Coronary artery (tissue), 2 donors: ENCODE measurements at places on chromosomes 11 and 22.

- DNase-seq: no peak
These were observed 17.6 kb downstream of the VSTM5 start for GRCh38 chr11:93832780-93833179.

DNA sequence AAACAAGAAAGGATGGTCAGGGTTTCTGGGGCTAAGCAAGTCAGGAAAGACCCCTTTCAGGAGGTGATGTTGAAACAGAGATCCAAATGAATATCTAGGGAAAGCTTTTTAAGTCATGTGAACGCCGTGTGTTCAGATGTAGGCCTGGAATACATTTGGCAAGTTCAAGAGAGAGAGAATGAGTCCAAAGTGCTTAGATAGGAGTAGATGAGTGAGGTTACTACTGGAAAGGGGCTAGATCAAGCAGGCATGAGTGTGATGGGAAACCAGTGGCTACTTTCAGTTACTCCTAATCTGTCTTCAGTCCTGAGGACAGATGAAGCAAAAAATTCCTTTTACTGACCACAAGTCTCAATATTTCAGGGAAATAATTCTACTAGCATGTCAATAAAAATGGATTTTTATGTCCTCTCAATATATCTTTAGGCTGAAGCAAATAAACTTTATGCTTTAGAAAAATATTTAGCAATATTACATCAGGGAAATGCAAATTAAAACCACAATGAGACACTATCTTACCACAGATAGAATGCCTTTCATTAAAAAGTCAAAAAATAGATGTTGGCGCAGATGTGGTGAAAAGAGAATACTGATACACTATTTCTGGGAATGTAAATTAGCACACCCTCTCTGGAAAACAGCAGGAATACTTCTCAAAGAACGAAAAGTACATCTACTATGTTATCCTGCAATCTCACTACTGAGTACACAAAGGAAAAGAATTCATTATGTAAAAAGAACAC is 1085.0 kb upstream of the TENM4 start:
- no peak for DNase-seq

- no peak for DNase-seq
These were observed 1243.9 kb downstream of the LRRC4C start for GRCh38 chr11:40215556-40215955.

- DNase-seq: no peak
These were observed 112.1 kb downstream of the PAX6 start for GRCh38 chr11:31699066-31699465.

GRCh38 chr11:12599408-12600143 is 74.6 kb upstream of the TEAD1 start:
- DNase-seq: no peak

- DNase-seq: no peak
These were observed 27.3 kb downstream of the CTR9 start for GRCh38 chr11:10778217-10778970.

GRCh38 chr11:15882876-15883454 is 473.4 kb downstream of the SOX6 start:
- no peak for DNase-seq

- DNase-seq: peak; percentile 93
These were observed 114.1 kb downstream of the MICAL2 start for GRCh38 chr11:12224537-12224893.

- DNase-seq: no peak
These were observed 521.3 kb upstream of the CHORDC1 start for GRCh38 chr11:90744169-90744568.

DNA sequence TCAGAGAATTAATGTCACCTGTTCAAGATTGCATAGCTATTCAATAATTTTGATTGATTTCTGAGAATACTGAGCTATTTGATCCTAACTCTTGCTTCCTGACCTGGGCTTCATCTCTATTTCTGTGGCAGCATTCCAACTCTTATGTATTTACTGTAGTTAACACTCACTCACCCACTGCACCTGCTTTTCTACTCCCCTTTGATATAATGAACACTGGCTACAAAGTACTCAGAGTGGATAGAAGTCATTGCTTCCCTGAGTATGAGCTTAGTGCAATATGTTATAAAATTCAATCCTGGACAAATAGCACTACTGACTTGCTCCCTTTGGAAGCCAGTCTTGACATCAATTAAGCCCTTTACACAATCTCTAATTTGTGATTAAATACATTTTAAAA is 117.2 kb downstream of the APIP start:
- DNase-seq: no peak

DNA sequence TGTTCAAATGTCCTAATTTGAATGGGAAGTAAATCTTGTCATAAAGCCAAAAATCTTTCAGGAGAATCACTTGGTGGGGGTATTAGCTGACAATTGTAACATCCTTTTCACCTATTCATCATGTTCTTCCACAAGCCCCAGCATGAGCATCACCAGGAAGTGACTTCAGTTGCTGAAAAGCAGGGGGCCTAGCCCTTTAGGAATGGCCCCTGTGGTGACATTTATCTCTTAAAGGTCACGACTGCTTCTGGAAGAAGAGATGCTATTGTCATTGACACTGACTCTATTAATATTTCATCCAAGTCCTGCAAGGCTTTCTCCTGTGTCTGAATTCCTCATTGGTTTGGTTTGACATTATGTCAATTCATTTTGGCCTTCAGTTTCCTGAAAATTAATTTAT is 92.6 kb downstream of the OR5AK2 start:
- no peak for DNase-seq

DNA sequence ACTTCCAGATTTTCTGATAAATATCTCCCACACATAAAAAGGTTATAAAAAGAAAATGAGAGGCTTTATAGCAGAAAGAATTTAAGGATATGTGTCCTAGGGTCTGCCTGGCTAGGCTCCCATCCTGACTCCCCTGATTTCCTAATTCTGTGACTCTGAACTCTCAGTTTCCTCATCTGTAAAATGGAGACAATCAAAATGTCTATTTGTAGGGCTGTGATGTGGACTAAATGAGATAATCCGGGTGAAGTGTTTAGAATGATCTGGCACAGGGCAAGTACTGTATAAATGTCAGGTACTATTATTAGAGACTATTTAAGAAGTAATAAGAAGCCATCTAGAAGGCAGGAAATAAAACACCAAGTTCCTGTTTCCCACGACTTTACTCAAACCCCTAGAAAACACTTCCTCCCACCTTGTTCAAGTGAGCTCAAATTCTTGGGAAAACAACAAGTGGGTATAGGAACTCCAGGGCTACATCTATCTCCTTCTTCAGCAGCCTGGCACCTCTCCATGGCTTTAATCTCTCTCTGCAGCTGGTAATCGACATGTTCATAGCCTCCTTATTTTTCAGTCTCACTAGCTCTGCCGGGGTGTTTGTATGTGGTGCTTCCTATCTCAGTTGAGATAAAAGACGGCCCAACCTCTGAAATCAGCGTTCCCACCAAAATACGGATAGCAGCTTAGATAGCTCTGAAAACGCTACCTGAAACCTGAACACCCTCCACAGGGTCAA is 6.7 kb downstream of the ASCC2 start:
- no peak for DNase-seq

GRCh38 chr11:76155500-76156227 is 50.6 kb downstream of the WNT11 start:
- no peak for DNase-seq

GRCh38 chr11:72305891-72306585 is 62.1 kb upstream of the PHOX2A start:
- DNase-seq: no peak

DNA sequence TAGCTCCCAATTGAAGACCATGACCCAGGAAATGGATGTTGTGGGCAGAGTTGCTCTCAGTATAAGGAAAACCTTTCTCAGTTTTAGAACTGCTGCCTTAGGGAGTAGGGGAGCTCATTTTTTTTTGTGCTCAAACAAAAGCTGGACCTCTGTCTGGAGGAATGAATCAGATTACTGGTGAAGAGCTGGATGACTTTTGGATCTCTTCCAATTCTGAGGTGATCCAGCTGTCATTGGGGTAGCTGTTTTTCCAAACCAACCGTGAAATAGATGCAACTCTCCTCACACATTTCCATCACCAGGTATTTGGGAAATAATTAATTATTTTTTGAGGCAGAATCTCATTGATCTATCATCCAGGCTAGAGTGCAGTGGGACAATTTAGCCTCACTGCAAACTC is 251.3 kb upstream of the PLET1 start:
- no peak for DNase-seq

DNA sequence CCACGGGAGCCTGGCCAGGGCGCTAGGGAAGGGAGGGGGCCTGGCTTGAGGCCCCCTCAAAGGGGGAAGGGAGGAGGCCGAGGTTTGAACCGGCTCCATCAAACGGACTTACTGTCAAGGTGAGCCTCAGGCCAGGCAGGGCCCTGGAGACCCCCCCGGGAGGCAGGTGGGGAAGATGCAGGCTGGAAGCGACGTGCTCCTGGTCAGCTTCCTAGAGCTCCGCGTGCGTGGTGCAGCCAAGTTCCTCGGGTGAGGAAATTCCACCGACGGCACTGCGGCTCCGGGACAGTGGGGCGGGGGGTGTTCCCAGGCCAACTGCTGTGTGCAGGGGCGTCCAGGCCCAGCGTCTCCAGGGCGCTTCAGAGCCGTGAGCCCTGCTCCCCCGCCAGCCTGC is 7.2 kb upstream of the TRABD start:
- DNase-seq: no peak

DNA sequence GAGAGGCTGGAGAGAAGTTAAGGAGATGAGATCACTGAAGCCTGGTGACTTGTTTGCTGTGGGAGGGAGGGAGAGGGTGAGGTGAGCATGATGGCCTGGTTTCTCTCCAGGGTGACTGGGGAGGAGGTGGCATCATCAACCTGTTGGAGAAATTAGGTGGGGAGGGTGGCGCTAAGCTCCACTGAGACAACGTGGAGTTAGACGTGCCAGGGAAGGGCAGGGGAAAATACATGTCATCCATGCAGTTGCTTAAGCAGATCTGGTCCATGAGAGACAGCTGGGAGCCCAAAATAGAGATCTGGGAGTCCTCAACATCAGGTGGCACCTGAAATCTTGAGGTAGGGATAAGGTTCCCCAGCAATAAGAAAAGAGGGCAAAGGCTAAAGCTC is 9.3 kb upstream of the MAFF start:
- no peak for DNase-seq

- DNase-seq: no peak
These were observed 1.8 kb downstream of the MS4A4A start for GRCh38 chr11:60282286-60282685.

- no peak for DNase-seq
These were observed 90.9 kb downstream of the RRAS2 start for GRCh38 chr11:14267861-14268635.

DNA sequence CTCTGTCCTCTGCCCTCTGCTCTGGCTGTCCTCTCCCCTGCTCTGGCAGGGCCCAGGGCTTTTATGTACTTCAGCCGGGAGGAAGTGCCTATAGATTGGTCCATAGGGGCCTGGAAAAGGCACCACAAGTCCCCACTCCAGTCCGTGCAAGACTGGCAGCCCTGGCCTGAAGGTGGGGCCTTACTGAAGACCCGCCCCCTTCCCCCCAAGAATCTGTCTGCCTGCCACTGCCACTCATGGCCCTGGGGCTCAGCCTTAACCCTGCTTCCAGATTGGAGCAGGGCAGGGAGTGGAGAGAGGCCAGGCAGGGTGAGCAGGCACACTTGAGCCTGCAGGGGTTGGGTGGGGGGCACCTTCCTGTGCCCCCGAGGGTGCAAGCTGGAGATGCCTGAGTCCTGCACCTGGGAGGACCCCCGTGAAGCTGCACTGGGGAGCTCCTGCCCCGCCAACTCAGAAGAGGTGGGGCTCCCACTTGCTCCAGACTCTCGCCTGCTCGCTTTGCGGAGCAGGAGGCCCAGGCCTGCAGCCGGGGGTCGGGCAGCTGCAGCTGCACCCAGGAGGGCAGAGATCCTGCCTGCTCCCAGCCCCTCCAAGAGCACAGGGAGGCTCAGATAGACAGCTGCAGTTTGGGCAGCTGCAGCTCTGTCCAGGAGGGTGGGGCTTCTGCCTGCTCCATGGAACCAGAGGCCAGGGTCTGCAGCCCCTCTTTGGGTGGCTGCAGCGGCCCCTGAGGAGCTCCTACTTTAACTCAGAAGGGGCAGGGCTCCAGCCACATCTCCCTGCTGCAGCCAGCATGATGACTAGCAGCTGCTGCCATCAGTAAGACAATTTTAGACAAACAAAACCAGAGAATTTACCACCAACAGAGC is 51.0 kb upstream of the SC5D start:
- no peak for DNase-seq

GRCh38 chr11:28729339-28729738 is 621.2 kb downstream of the METTL15 start:
- DNase-seq: no peak

- no peak for DNase-seq
These were observed 1.5 kb upstream of the TOLLIP start for GRCh38 chr11:1310772-1311468.

DNA sequence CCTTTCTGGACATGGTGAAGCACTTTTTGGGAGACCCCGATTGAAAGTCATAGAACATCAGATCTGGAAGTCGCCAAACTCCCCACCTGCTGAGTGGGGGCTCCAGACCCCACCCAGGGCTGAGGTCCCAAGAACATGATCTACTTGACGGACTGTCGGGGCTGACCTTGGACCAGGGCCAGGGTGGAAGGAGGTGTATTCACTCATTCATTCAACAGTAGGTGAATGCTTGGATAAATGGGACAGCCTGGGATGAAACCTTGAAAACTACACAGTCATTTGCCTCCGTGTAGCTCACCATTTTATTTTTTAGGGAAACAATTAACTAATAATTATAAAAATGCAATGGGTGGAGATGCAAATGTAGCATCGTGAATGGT is 629.0 kb downstream of the BRD1 start:
- peak; percentile 24 for DNase-seq

DNA sequence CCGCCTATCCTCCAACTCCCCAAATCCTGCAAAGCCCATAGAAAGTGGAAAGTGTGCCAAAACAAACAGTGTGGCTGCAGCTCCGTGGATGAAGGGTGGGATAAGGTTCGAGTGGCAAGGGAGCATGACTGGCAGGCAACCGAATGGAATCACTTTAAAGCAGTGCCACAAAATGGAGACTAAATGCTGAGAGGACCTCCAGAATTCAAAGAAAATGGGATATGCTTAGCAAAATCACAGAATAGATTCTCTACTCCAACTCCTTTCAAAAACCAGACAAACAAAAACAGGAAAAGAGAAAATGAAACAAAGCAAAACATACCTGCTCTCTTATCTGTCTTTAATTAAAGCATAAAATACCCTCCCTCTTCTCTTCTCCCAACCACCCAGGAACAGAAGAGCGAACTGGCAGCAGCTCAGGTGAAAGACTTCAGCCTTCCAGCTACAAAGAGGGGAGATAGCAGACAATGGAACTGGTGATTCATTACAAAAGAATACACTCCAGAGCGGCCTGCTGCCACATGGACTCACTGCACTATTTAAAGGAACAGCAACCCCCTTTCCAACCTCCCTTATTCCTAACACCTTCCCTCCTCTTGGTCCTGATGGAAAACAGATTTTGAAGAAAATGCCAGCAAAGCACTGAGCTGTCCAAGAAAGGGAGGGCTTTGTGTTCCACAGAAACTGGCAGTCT is 118.5 kb downstream of the APOL5 start:
- no peak for DNase-seq

DNA sequence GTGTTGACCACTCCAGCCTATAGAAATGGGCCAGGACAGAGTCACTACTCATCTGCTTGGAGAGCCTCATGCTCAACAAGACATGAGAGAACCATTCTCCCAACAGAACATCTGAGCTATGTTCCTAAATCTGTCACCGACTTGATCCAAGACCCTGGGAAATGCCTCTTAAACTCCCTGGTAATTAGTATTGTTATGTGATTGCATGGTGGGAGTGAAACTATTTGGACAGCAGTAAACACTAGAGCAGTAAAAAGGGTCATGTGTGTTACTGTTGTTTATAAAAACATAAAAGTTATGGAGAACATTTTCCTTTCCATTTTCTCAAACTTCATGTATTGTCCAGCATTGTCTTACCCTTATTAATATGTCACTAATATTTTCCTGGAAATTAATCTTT is 369.8 kb upstream of the FAT3 start:
- DNase-seq: no peak
